ENCODE measurements at places on chromosomes 1 and 21.

- DNase-seq: no peak
Observed at GRCh38 chr1:31957701-31958674, 19.8 kb upstream of the PTP4A2 start.

DNA sequence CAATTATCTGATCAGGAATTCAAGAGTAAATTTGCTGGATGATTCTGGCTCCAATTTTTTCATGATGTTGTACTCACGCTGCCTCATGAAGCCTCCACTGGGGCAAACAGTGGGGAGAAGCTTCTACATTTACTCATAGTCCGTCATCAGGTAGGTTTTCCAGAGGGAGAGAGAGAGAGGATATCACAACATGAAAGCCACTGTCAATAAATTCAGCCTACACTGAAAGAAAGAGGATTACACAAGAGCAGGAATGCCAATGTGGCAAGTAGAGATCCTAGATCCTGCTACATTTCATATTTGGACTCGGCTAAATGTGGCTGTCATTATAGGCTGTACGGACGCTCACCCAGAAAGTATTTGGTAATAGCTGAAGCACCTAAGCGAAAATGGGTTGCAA is 819.9 kb downstream of the BRINP3 start:
- DNase-seq: no peak

GRCh38 chr1:66532798-66533783 is 862 bp upstream of the SGIP1 start:
- no peak for DNase-seq

- DNase-seq: no peak
Observed at GRCh38 chr1:199545780-199546179, 481.7 kb upstream of the NR5A2 start.

DNA sequence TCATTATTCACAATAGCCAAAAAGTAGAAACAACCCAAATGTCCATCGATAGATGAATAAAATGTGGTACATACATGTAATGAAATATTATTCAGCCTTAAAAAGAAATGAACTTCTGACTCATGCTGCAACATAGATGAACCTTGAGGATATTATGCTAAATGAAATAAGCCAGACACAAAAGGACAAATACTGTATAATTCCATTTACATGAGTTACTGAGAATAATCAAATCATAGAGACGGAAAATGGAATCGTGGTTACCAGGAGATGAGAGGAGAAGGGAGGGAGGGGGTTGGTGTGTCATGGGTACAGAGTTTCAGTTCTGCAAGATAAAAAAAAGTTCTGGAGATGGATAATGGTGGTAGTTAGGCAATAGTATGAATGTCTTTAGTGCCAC is 184.1 kb downstream of the PSMG1 start:
- no peak for DNase-seq

- DNase-seq: no peak
Observed at GRCh38 chr1:244968471-244968871, 104.1 kb upstream of the HNRNPU start.

- no peak for DNase-seq
Observed at GRCh38 chr21:30354308-30355005, 6.1 kb upstream of the KRTAP23-1 start.

DNA sequence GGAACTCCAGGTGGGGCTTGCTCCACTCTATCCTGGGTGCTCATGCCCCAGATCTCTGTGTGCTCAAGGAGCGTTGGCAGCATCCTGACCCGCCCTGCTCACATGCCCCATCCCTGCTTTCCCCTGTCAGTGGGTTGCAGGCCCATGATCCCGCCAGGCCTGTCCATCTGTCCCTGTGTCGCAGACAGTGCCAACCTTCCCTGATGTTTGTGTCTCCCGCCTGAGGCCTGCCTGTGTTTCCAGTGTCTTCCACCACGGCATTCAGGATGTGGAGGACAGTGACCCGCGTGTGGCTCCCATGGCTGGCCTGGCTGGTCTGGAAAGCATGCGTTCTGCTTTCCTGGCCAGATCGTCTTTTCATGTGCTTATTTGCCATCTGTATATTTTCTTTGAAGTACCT is 82.9 kb downstream of the PCBP3 start:
- no peak for DNase-seq

GRCh38 chr1:206693029-206693428 is 8.3 kb downstream of the MAPKAPK2 start:
- no peak for DNase-seq

- no peak for DNase-seq
Observed at GRCh38 chr21:34779860-34780259, 111.1 kb downstream of the CLIC6 start.

DNA sequence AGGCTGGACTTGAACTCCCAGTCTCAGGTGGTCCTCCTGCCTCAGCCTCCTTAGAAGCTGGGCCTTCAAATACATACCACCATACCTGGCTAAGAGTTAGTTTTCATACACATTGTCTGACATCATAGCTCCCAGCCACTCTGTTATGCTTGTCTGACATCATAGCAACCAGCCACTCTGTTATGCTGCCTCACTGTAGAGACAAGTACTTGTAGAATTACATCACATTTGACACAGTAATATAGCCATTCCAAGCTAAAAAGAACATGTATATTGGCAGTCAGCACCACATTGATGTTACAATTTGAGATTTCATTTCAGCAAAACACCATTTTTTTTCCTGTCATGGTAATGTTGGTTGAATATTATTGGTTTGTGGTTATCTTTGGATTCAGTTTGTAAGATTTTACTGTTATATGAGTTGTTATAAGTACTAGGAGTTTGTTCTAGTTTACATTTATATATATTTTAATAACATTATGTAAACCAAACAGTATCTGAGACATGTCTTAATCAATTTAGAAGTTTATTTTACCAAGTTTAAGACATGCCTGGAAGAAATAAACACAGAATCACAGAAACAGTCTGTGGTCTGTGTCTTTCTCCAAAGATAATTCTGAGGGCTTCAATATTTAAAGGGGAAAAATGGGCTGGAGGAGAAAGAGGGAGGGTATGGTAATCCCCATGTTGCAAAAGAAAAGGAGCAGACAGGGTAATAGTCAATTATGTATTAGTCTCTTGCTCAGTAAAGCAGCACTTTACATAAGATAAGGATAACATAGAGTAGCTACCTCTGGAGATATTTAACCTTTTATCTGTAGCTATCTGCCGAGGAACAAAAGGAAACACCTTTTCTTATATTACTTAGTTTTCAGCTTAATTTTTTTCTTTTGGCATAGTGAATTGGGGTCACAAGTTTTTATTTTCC is 43.0 kb downstream of the XPR1 start:
- no peak for DNase-seq

- no peak for DNase-seq
Observed at GRCh38 chr1:77802026-77802425, 22.6 kb downstream of the MIGA1 start.

DNA sequence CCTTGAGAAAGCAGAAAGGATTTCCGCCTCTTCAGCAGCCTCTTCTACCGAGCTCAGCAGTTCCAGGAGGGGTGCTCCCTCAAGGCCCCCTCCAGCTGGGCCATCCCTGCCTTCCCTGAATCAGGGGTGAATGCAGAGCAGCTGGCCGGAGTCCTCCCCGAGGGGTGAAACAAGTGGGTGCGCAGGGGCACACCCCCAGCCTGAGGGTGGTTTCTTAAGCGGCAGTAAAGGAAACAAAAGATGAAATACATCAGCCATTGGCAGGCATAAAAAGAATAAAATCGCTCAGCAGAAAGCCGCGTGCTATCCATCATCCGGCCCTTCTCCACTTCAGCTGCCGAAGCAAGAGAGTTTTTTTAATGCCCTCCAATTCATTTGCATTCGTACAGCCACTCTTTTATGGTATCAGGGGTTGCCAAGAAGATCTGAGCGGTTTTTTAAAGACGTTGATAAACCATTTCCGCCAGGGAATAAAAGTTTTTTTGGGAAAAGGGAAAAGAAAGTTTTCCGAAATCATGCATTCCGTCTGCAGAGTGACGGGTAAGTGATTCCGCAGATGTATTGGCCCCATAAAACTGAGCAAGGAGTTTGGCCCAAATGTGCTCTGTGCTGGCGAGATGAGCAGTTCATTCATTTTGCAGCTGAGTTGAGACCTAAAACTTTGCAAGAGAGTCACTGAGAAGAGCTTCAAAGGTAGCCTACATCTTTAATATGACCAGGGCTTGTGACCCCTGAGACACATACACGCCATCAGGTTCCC is 73.7 kb upstream of the ZC3H12A start:
- DNase-seq: no peak

- DNase-seq: peak; percentile 32
Observed at GRCh38 chr21:45255381-45256020, 32.2 kb downstream of the POFUT2 start.

GRCh38 chr21:34130716-34130985 is 57.3 kb downstream of the MRPS6 start:
- no peak for DNase-seq

GRCh38 chr1:119143706-119144105 is 3.3 kb upstream of the WARS2 start:
- DNase-seq: no peak

- DNase-seq: no peak
Observed at GRCh38 chr1:28853093-28853742, 41.2 kb downstream of the OPRD1 start.

DNA sequence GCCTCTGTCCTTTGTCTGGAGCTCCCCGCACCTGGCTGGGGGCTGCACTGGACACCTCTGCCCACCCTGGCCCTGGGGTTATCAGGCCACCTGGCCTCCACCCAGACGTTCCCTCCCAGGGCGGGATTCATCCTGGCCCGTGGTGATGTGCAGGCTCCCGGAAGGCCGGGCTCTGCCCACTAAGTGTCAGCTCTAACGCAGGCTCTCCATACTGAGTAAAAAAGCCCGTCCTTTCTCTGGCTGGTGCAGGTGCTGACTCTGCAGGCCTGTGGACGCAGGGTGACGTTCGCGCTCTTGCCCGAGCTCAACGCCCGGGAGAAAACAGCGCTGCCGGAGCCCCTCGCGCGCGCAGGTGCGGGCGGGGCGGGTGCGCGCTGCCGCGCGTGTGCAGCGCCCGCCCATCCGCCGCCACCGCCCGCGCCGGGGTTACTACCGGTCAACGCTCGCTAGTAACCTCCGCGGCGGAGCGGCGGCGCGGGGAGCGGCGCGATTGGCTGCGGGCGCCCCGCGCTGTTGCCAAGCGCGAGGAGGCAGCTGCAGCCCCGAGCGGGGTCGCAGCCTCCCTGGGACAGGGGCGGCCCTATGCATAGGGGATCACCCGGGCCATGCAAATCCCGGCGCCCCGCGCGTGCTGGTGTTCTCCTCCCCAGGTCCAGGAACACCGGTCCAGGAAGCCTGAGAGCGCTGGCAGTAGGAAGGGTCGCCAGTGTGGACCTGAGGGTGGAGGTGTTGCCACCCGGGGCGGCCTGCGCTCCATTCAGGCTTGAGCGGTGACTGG is 15.7 kb downstream of the ABCG1 start:
- DNase-seq: peak; percentile 61

DNA sequence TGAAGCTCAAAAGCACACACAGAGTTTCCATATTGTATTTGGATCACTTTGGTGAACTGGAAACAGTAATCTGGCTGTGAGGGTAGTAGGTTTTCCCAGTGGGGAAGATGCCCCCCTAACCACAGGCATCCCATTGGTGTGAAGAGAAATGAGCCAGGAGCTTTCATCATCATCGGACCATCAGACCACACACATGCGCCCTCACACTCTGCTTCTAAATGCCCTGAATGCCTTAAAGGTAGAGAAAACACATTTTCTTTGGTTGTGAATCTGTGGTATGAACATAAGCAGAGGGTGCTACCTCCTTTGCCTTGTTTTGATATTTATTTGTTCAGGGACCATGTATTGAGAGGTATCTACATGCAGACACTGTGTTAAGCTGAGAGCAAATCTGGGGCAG is 79.0 kb upstream of the DNAH14 start:
- DNase-seq: no peak

DNA sequence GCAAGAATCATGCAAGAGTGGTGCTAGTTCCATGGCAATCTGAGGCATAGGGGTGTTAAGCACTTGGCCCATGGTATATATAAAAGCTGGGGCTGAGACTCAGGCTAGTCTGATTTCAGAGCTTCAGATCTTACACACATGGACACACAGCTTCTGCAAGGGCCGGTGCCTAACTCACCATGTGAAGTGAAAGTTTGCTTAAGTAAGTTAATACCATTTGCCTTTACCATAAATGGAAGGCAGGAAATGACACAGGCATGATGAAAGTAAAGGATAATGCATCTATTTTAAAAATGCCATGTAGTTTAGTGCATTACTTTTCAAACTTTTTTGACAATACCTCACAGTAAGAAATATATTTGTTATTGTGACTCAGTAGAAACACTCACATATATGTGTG is 122.6 kb downstream of the KCNJ6 start:
- no peak for DNase-seq

DNA sequence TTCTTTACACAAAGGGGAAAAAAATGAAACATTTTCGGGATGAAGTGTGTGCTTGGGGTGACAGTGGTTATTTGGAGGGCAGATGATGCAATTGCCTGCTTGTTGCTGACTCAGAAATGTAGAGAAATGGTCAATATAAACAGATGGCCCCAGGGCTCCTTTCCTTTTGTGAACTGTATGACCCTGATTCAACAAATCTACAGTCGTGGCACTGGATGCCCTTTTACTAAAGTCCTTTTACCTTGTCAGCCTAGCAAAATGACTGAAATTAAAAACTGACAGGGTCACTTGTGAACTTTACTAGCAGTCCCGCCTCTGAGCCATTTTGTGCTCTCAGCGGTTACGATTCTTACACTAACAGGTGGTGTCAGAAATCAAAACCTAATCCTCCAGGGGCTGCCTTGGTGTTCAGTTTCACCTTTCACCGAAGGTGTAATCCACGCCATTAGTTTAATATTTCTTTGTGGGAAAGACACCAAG is 49.8 kb downstream of the GREM2 start:
- no peak for DNase-seq

- DNase-seq: no peak
Observed at GRCh38 chr1:214386333-214386732, 105.4 kb downstream of the SMYD2 start.

- no peak for DNase-seq
Observed at GRCh38 chr1:112841825-112842224, 114.2 kb downstream of the SLC16A1 start.

GRCh38 chr1:174218983-174219382 is 59.7 kb downstream of the RABGAP1L start:
- DNase-seq: no peak

Measured in NCI-H774 (cell line).